ENCODE measurements at places on chromosomes 5 and 9.

DNA sequence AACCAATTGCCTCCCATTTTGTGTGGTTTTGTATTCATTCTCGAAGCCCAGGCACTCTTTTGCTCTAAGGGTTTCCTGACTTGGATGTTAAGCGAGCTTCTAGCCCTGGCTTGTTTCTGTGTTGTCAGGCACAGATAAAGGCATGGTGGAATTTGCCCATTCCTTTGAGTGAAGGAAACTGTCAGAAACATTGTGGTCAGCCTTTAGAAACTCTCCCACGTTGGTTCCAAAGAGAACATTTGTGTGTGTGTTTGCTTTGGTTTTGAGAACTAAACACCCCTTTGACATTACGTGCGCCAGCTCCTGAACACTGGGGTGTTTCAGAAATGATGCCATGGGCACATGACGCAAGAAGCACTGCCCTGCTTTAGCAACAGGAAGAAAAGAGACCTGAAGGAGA lies 320.9 kb downstream of the NTRK2 start:
- peaks cover 3% of the 10 kb centered on the region for H3K27me3 ChIP-seq
- H3K4me1 ChIP-seq = no peaks in the 10 kb centered on the region
- no peak overlapping the region for H3K4me3 ChIP-seq
- no peak for DNase-seq
- H3K27ac ChIP-seq = no peak overlapping the region

DNA sequence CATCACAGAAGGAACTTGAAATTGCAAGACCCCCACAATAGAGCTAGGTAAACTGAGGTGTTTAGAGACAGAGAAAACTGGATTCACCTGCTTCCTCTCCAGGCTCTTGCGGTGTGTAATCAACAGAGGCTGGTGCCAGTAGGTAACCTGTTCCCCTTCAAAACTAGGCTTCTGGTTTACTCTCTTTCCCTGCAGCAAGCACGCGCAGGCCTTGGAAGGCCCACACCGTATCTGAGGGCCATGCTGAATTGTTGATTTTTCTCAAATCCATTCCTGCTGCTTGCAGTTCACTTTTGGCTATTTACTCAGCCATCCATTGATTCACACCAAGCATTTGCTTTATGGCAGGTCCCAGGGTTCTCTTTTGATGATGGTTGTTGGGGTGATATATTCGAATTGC lies 667 bp upstream of the FRRS1L start:
- H3K27me3 ChIP-seq = peaks cover 30% of the 10 kb centered on the region
- no peak overlapping the region for H3K4me3 ChIP-seq

DNA sequence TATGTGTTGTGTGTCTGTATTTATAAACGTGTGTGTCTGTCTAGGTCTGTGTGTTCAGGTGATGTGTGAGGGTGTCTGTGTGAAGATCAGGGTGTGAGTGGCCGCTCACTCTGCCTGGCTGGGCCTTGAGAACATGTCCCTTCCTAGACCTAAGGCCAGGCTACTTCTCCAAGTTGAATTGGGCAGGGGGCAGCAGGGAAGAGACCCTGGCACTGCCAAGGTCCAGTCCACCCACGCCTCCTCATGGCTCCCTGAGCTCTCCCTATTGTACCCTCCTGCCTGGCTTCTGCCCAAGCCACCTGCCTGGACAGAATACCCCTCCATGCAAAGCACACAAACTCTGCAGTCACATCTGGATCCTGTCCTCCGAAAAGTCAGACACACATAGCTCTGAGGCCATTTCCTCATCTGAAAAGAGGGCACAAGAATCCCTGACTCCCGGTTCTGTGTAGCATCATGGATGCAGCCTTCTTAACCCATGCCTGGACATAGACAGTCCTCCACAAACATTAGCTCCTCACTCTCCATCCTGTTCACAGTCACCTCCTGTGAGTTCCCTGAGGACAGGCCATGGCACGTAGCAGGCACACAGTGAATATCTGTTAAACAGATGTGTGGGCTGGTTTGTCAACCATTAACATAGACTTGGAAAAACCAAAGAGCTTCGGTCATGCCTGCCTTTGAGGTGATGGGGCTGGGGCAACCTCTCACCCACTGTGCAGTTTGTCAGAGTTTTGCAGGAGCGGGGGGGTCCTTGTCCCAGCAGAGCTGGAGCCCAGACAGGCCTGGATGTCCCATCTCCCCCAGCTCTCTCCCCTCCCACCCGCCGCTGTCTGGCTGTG lies 167.8 kb upstream of the MVB12B start:
- peaks cover 31% of the 10 kb centered on the region for H3K27me3 ChIP-seq
- H3K4me3 ChIP-seq = no peak overlapping the region
- no peaks in the 10 kb centered on the region for H3K4me1 ChIP-seq
- no peak for DNase-seq

DNA sequence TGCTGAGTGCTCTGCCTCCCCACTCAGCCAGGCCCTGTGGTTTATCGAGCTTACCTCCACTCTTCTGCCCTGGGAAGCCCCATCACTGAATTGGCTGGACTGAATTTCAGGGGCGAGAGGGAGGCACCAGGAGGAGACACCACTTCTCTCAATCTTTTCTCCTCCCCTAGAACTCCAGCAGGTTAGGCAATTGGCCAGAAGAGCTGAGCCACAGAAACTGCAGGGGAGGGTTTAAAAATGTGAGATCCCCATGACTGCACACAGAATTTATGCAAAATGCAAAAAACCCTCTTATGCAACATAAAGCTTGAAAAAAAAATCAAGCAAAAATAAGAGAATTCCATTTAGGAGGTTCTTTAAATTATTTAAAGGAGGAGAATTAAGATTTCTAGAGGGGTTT lies 29.9 kb downstream of the TUT7 start:
- peaks cover 48% of the 10 kb centered on the region for H3K36me3 ChIP-seq
- H3K4me1 ChIP-seq = peaks cover 49% of the 10 kb centered on the region
- peak overlapping the region; percentile 89 for H3K27ac ChIP-seq

GRCh38 chr5:117204926-117205869 lies 630.6 kb upstream of the SEMA6A start:
- H3K27me3 ChIP-seq = no peaks in the 10 kb centered on the region
- H3K4me1 ChIP-seq = no peaks in the 10 kb centered on the region
- H3K27ac ChIP-seq = no peak overlapping the region
- no peak overlapping the region for H3K4me3 ChIP-seq
- no peaks in the 10 kb centered on the region for H3K36me3 ChIP-seq

DNA sequence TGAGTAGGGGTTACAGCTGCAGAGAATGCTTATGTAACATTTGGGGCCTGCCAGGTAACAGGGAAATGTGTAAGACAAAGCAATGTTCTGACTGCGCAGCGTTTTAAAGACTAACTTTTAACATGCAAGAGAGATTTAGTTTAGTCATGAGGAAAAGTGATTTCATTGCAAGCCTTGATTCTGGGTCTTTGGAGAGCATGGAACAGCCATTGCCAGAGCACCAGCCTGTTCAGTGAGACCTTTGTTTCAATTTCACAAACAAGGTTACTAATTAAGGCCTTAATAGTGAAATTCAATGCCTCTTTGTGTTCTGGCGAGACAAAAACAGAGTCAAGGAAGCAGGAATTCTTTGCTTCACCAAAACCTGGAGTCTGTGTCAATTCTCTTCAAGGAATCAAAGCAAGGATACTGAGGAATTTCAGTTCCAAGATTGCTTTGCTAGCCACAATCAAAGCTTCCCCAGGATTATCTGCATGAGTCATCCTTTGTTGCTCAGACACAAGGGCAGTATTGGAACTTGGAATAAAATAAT lies 14.4 kb downstream of the CKMT2 start:
- peaks cover 16% of the 10 kb centered on the region for H3K4me1 ChIP-seq
- H3K4me3 ChIP-seq = no peak overlapping the region
- peaks cover 9% of the 10 kb centered on the region for H3K36me3 ChIP-seq
- no peaks in the 10 kb centered on the region for H3K27me3 ChIP-seq
- no peak overlapping the region for H3K27ac ChIP-seq
- DNase-seq = peak; percentile 31

DNA sequence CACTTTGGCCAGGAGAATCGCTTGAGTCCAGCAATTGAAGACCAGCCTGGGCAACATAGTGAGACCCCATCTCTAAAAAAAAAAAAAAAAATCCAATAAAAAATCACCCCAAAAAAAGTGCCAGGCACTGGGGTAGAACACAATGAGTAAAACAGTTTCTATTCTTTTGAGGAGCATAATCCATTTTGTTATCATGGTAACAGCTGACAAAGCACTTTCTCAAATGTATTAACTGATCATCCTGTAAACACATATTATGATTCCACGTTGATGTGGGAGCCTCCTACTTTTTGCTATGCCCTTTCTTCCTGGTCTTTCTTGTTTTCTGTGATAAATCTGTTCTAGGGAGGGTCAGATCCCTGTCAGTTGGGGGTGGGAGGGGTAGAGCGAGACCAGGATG lies 20.7 kb upstream of the FAM13B start:
- peaks cover 28% of the 10 kb centered on the region for H3K27me3 ChIP-seq
- no peaks in the 10 kb centered on the region for H3K4me1 ChIP-seq
- no peak overlapping the region for H3K27ac ChIP-seq
- H3K4me3 ChIP-seq = no peak overlapping the region
- no peak for DNase-seq
- no peaks in the 10 kb centered on the region for H3K36me3 ChIP-seq

- no peak overlapping the region for H3K27ac ChIP-seq
- DNase-seq = no peak
- H3K36me3 ChIP-seq = no peaks in the 10 kb centered on the region
Observed at GRCh38 chr9:134178768-134179551, 14.6 kb upstream of the RNU6ATAC start.

DNA sequence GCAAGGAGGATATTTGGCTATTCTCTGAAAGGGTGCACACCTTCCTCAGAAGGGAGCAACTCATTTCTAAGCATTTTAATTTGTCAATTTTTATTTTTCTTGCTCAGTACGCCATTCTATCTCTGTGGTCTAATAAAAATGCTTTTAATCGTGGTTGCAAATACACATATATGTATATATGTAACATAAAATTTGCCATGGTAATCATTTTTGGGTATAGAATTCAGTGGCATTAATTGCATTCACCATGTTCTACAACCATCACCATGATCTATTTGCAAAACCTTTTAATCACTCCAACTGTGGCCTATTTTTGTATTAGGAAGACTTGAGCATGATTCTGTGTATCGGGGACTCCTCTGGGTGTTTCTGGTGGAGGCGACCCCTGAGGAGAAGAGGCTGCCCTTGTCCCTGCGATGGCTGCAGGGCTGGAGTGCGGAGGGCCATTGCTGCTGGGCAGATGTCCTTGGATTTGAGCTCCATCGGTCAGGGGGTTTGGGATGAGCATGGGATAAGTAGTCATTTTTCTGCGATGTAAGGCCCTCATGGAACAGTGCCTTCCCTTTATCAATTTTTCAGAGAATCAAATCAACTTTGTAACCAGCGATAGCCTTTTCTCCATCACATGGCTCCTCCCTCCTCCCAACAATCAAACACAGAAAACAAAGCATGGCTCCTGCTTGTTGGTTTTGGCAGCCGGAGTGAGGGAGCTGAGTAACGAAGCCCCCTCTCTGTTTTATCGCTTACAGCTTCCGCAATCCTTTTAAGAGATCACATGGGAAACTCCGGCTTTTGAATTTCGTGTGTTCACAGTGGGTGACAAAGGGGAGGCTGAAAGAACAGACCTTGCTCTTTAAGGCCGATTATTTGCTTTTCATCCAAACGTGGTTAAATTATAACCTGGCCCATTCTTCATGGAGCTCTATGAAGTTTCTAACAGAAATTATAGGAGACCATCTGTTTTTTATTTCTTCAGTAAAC lies 187.3 kb downstream of the TENT4A start:
- no peak overlapping the region for H3K27ac ChIP-seq
- no peak for DNase-seq
- no peaks in the 10 kb centered on the region for H3K36me3 ChIP-seq
- H3K27me3 ChIP-seq = peaks cover 1% of the 10 kb centered on the region
- no peaks in the 10 kb centered on the region for H3K4me1 ChIP-seq

- no peak for DNase-seq
- no peaks in the 10 kb centered on the region for H3K27me3 ChIP-seq
- H3K27ac ChIP-seq = no peak overlapping the region
- H3K4me3 ChIP-seq = no peak overlapping the region
Observed at GRCh38 chr5:60379907-60380306, 320.1 kb downstream of the DEPDC1B start.

DNA sequence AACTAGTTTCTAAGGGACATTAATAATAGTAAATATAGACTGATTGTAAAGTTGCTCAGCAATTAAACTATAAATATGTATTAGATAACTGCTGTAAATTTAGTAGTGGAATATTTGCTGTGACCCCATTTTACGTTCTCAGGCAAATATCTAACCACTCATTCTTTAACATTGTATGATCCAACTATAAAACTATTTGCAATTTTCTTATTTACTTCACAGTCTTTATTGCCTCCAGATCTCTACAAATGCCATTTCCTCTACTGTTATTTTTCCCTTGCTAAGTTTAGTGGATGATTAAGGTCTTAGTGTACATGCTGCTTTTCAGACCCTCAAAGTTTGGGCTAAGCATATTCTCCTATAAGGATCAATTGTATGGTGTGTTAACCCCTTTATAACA lies 526.2 kb upstream of the ST8SIA4 start:
- no peaks in the 10 kb centered on the region for H3K4me1 ChIP-seq
- H3K27me3 ChIP-seq = no peaks in the 10 kb centered on the region
- no peaks in the 10 kb centered on the region for H3K36me3 ChIP-seq
- no peak overlapping the region for H3K4me3 ChIP-seq

DNA sequence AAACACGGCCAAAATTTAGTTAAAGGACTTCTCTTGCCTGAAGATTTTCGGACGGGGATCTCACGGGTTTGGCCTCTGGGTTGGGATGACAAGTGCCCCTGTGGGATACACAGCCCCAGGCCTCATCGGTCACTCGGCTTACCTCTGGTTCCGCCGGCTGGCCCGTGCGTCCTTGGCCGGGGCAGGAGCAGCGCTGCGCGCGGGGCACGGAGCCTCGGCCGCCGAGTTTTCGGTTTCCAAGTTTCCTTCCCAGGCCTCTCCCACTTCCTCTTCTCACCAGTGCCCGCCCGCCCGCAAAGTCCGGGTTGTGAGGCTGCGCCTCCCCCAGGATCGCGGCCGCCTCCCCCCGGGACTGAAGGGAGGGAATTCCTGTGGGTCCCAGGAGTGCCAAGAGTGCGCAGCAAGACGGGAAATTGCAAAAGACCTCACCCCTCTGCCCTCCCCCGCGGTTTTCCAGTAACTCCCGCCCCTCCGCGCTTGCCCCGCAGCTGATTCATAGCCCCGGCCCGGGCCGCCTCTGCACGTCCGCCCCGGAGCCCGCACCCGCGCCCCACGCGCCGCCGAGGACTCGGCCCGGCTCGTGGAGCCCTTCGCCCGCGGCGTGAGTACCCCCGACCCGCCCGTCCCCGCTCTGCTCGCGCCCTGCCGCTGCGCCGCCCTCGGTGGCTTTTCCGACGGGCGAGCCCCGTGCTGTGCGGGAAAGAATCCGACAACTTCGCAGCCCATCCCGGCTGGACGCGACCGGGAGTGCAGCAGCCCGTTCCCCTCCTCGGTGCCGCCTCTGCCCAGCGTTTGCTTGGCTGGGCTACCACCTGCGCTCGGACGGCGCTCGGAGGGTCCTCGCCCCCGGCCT lies at the start of gene OSMR:
Gene OSMR, plus strand, starts transcription at position 487 of the 853 bp plus-strand sequence. CDS start 23,033 bp downstream, outside the sequence.
- H3K36me3 ChIP-seq = peaks cover 25% of the 10 kb centered on the region
- no peaks in the 10 kb centered on the region for H3K27me3 ChIP-seq
- peak; percentile 95 for DNase-seq
- peak within 1 kb of the TSS; percentile 93 for H3K4me3 ChIP-seq
- peaks cover 50% of the 10 kb centered on the region for H3K4me1 ChIP-seq
- H3K27ac ChIP-seq = peak within 1 kb of the TSS; percentile 98
